ENCODE measurements at places on chromosomes 7 and 10. TPM values are rescaled to one million over a fixed set of nuclear protein-coding genes. Genes with fewer than 3 reads are reported as not detected.

- H3K4me3 ChIP-seq = no peak overlapping the region
- H3K27ac ChIP-seq = no peak overlapping the region
- DNase-seq = no peak
- no peaks in the 10 kb centered on the region for H3K4me1 ChIP-seq
- no peaks in the 10 kb centered on the region for H3K27me3 ChIP-seq
- no peaks in the 10 kb centered on the region for H3K36me3 ChIP-seq
Observed at GRCh38 chr7:43437001-43437400, 145.9 kb upstream of the STK17A start.

- no peaks in the 10 kb centered on the region for H3K36me3 ChIP-seq
- no peak for DNase-seq
Observed at GRCh38 chr7:17434841-17435692, 136.6 kb downstream of the AHR start.

DNA sequence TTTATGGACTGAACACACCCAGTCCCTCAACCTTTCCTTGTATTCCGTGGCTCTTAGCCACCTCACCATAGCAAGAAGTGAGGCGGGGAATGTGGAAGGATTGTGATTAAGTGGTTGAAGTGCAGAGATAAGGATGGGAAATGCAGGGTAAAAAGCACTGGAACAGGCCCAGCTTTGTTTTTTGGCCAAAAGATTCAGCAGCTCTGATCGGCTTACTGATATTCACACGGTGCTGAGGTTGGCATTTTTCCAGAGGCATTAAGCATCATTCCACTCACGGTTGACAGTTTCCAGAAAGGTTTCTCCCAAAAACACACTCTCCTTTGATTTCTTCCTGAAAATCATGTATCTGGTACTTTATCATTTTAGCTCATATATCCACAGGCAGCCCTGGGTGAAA is 544.2 kb downstream of the CNTNAP2 start:
- no peak for DNase-seq
- no peaks in the 10 kb centered on the region for H3K36me3 ChIP-seq
- H3K4me1 ChIP-seq = no peaks in the 10 kb centered on the region
- no peak overlapping the region for H3K27ac ChIP-seq
- no peak overlapping the region for H3K4me3 ChIP-seq
- no peaks in the 10 kb centered on the region for H3K27me3 ChIP-seq

METTL27 gene
- not detected for total RNA-seq

DNA sequence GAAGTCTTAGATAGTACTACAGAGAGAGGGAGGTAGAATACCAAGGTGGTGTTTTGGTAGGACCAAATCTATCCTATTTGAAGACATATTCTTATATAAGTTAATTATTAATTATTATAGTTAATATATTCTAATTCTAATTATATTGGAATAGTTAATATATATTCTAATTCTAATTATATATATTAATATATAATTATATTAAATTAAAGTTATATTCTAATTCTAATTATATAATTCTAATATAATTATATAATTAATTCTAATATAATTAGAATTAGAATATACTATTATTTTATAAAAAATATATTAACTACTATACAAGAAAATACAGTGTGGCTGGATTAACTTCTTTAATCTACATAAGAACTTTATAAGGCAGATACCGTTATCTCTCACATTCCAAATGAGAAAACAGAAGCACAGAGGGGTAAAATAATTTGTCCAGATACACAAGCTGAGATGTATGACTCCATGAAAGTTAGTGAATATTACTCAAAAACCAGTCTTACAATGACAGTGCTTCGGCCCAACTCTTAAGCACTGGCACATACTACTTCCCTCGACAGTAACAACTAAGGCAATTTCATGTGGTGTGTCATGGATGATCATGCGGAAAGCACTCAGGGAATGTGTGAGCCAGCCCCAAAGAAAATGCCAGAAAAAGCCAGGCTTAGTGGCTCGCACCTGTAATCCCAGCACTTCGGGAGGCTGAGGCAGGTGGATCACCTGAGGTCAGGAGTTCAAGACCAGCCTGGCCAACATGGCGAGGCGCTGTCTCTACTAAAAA is 42.6 kb downstream of the TYW1B start:
- peaks cover 5% of the 10 kb centered on the region for H3K4me1 ChIP-seq
- no peaks in the 10 kb centered on the region for H3K27me3 ChIP-seq
- no peak overlapping the region for H3K27ac ChIP-seq
- DNase-seq = no peak
- no peak overlapping the region for H3K4me3 ChIP-seq
- H3K36me3 ChIP-seq = no peaks in the 10 kb centered on the region

GRCh38 chr10:128042131-128042610 is 84.1 kb downstream of the MKI67 start:
- DNase-seq = no peak
- H3K27me3 ChIP-seq = no peaks in the 10 kb centered on the region
- H3K36me3 ChIP-seq = no peaks in the 10 kb centered on the region
- H3K4me3 ChIP-seq = no peak overlapping the region

- H3K36me3 ChIP-seq = no peaks in the 10 kb centered on the region
- H3K4me1 ChIP-seq = no peaks in the 10 kb centered on the region
Observed at GRCh38 chr10:25614652-25615051, 319.4 kb upstream of the MYO3A start.

HYAL4 gene
- total RNA-seq = 0.38 TPM

GPR85 gene
- total RNA-seq = 0.50 TPM

DNA sequence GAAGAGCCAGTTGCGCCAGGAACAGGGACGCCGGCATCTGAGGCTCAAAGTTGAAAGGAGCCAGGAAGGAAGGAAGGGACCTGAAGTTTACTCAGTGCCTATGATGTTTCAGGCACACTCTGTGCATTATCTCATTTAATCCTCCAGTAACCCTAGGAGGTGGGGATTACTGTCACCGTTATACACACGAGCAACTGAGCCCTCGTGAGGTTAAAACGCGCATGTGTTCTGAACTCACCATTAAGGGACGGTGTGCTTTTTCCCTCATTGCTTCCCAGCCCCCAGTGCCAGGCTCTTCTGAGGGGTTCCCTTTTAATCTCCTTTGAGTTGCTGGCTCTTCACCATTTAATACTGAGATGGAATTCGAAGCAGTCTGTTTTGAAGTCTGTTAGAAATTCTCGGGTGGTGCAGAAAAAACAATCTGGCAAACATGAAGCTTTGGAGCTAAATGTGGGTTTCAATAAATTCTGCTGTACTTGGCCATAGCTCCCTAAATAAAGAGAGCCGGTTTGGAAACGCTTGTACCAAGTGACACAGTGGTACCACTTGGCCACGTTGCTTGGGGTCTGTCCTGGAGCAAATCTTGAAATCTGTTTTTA is 102.2 kb downstream of the TAX1BP1 start:
- no peak overlapping the region for H3K27ac ChIP-seq
- no peaks in the 10 kb centered on the region for H3K4me1 ChIP-seq
- no peak for DNase-seq
- H3K27me3 ChIP-seq = no peaks in the 10 kb centered on the region
- H3K4me3 ChIP-seq = no peak overlapping the region

LHFPL3 gene
- total RNA-seq = not detected

DNA sequence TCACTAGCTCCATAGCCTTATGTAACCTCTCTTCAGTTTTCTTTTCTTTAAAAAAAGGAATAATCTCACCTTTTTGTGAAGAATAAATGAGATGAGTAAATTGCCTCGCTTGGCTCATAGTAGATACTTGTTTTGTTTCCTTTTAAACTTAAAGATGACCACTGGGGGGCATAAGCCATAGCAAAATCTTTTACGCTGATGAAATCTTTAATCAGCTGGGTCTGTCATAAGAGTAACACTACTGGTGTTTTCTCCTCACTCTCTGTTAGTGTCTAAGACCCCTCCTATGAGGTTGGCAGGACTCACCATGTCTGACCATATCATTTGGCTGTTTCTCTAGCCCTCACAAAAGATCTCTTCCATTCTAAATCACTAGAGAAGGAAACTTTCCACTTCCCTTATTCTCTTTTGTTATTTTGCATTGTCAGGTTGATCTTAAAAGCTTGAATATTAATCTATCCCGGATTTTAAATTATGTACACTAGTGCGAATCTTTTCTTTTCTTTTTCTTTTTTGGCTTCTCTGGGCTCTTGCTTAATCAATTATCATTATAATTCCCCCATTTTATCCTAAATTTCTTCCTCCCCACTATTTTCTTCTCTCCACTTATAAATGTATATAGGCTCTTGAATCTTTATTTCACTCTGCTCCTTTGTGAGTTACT is 12.5 kb downstream of the STAG3 start:
- no peaks in the 10 kb centered on the region for H3K36me3 ChIP-seq
- no peaks in the 10 kb centered on the region for H3K4me1 ChIP-seq
- H3K4me3 ChIP-seq = no peak overlapping the region
- no peaks in the 10 kb centered on the region for H3K27me3 ChIP-seq

DNA sequence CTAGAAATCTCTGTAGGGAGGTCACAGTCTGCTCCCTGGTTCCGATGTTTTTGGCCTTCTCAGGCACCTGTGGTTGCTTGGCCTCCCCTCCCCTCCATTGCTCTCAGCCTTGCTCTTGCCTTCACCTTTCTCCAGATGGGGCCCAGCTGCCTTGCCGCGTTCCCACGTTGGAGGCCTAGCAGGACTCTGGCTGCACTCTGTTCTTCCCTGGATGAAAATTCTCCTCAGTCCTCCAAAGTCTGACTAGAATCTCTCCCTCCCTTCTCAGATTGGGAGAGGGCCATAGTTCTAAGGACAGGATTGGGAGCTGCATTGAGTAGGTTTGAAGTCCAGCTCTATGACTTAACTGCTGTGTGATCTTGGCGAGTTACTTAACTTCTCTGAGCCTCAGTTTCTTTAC is 213.7 kb upstream of the HABP2 start:
- H3K27me3 ChIP-seq = no peaks in the 10 kb centered on the region
- H3K36me3 ChIP-seq = no peaks in the 10 kb centered on the region
- no peaks in the 10 kb centered on the region for H3K4me1 ChIP-seq
- no peak overlapping the region for H3K27ac ChIP-seq
- DNase-seq = no peak

- no peaks in the 10 kb centered on the region for H3K27me3 ChIP-seq
- no peak for DNase-seq
- no peaks in the 10 kb centered on the region for H3K4me1 ChIP-seq
- H3K4me3 ChIP-seq = no peak overlapping the region
Observed at GRCh38 chr10:7734821-7735220, 31.7 kb downstream of the ITIH2 start.

HOXA10 gene
- total RNA-seq = not detected

GPR146 gene
- total RNA-seq = 21.4 TPM

GRCh38 chr10:63229161-63229560 is 96.0 kb downstream of the NRBF2 start:
- no peak for DNase-seq
- H3K27ac ChIP-seq = no peak overlapping the region
- no peak overlapping the region for H3K4me3 ChIP-seq
- H3K27me3 ChIP-seq = no peaks in the 10 kb centered on the region
- H3K36me3 ChIP-seq = no peaks in the 10 kb centered on the region
- peaks cover 6% of the 10 kb centered on the region for H3K4me1 ChIP-seq

GRCh38 chr10:103722632-103723031 is 132.7 kb downstream of the SH3PXD2A start:
- no peaks in the 10 kb centered on the region for H3K27me3 ChIP-seq
- DNase-seq = no peak
- no peak overlapping the region for H3K27ac ChIP-seq
- peaks cover 4% of the 10 kb centered on the region for H3K4me1 ChIP-seq
- H3K4me3 ChIP-seq = no peak overlapping the region
- H3K36me3 ChIP-seq = peaks cover 29% of the 10 kb centered on the region

GRCh38 chr10:48762064-48763042 is 77.7 kb downstream of the WDFY4 start:
- DNase-seq = no peak
- no peak overlapping the region for H3K4me3 ChIP-seq
- H3K27ac ChIP-seq = peak overlapping the region; percentile 36
- peaks cover 11% of the 10 kb centered on the region for H3K27me3 ChIP-seq
- no peaks in the 10 kb centered on the region for H3K4me1 ChIP-seq
- no peaks in the 10 kb centered on the region for H3K36me3 ChIP-seq

FAM13C gene
- 5.3 TPM for total RNA-seq

ANKRD30A gene
- total RNA-seq = not detected

DNA sequence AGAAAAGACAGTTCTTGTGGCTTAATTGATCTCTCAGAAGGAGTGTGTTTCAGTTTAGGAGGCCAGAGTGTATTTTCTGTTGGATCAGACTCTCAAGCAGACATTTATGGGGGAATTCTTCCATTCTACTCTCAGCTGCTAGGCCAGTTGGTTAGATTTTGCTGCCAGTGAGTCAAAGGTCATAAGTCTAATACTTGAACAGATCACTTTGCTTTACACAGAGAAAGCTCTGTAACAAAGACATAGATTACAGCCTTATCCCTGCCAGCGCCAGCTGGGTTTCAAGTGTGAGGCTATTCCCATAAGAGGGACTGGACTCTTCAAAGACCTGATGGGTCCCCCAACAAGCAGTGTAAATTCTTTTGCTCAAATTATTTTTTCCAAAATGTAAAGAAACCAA is 145.6 kb upstream of the SEMA3C start:
- H3K36me3 ChIP-seq = no peaks in the 10 kb centered on the region
- H3K27ac ChIP-seq = no peak overlapping the region
- no peak for DNase-seq
- H3K4me1 ChIP-seq = no peaks in the 10 kb centered on the region
- H3K4me3 ChIP-seq = no peak overlapping the region

DNA sequence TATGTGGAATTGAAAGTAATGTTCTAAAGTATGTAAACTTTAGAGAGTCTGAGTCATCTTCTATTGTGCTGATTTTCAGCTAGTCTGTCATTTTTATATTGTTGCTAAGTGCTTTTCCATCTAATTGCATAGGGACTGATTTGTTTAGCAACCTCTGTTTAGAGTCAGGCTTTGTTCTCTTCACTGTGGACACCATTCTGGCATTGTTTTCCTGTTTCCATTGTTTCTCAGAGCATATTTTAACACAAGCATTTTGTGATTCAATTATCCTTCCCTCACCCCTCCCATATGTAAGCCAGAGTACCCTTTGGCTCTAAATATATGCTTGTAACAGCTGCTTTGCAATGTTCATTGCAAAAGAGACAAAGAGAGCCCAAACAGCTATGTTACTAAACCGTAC is 748.4 kb upstream of the PHF14 start:
- H3K36me3 ChIP-seq = no peaks in the 10 kb centered on the region
- peaks cover 32% of the 10 kb centered on the region for H3K4me1 ChIP-seq
- no peaks in the 10 kb centered on the region for H3K27me3 ChIP-seq
- DNase-seq = no peak
- H3K4me3 ChIP-seq = no peak overlapping the region
- no peak overlapping the region for H3K27ac ChIP-seq

DNA sequence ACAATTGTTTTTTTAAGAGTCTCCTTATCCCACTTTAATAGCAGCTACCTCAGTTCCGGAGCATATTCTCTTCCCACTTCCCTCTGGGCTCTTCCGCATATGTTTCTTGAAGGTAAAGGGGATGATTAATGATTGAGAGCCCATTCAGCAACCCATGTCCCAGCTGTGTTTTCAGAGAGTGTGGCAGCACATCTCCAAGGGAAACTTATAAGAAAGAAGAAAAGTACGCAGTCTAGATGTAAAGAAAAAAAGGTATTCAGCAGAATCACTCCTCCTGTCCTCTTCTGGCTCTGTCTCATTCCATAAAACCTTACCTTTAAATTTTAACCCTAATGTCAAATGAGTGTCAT is 9.7 kb upstream of the ANKRD7 start:
- H3K4me3 ChIP-seq = peak overlapping the region; percentile 62
- H3K4me1 ChIP-seq = peaks cover 8% of the 10 kb centered on the region
- no peaks in the 10 kb centered on the region for H3K27me3 ChIP-seq
- no peak for DNase-seq

GRCh38 chr10:123972481-123973401 is 81.1 kb upstream of the CPXM2 start:
- H3K4me3 ChIP-seq = no peak overlapping the region
- DNase-seq = no peak
- no peak overlapping the region for H3K27ac ChIP-seq

Data from heart right ventricle (tissue), 16 donors.